Uterine smooth muscle cell (primary cell): ENCODE measurements at places on chromosomes 7 and 10. TPM values are rescaled to one million over a fixed set of nuclear protein-coding genes. Genes with fewer than 3 reads are reported as not detected.

Gene TDRD1
- 0.44 and 0.62 TPM in 2 replicates for total RNA-seq

Gene NUTM2E
- total RNA-seq: not detected in 2 replicates

Gene SRI
- total RNA-seq: 168 and 180 TPM in 2 replicates

Gene FAM25G
- total RNA-seq: not detected in 2 replicates

Gene CALML5
- not detected in 2 replicates for total RNA-seq

Gene MRLN
- total RNA-seq: not detected in 2 replicates

Gene GRID2IP
- total RNA-seq: not detected in 2 replicates
